Astrocyte of the hippocampus (primary cell): ENCODE measurements at places on chromosomes 3 and 15.
A peak's percentile ranks its signal among the peaks of the same experiment; 100 is the strongest.

DNA sequence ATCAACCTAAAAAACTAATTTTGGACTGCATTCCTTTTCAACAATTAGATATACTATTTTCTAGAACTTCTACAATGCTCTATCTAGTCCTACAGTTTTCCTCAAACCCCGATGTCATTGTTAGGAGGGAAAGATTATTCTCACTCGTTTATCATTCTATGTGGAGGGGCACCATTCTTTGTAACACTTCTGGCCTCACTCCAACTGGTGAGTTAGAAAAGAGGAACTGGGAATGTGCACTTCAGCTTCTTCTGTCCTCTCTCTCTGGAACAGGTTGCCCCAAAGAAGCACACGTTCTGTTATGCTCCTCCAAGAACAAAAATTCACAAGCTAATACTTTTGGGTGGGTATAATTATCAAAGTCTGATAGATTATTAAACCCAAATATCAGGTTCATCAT, 137.9 kb downstream of the UACA start:
- DNase-seq = no peak

DNA sequence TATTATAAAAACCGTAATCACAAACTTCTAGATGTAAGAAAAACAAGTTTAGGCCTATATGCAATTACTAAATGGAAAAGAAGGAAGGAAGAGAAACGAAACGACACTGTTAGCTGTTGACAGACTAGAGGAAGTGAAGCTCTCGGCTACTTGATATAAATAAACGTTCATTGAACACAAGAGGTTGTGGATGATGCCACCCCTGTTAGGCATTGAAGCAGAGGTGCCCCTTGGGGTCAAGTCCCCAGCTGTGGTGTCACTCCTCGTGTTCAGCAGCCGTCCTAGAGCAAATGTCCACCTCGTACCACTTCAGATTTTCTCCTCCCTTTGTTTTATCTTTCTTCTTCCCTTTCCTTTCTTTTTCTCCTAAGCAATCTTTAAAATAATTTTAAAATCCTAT, 146.5 kb upstream of the UBE2E1 start:
- DNase-seq = no peak

GRCh38 chr3:35675206-35675605, 35.9 kb downstream of the ARPP21 start:
- DNase-seq = peak; percentile 34

DNA sequence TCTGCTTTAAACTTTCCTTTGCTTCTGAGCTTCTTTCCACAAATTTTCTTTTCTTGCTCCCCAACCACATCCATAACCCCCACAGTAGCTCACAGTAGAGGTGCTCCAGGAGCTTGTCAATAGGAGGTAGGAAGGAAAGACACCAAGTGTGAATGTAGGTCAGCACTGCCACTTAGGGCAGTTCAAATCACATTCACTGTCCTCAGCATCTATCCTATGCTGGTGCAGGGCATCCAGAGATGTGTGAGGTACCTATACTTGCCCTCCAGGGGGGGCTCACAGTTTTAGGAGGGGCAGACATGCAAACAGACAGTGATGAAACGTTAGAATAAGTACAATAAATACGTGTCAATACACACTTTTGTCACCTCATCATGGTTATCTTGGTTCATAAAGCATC, 1.5 kb upstream of the SPSB4 start:
- no peak for DNase-seq

GRCh38 chr3:140006331-140006730, 71.3 kb downstream of the CLSTN2 start:
- DNase-seq = no peak

GRCh38 chr3:120597445-120598049, 1.4 kb downstream of the NDUFB4 start:
- DNase-seq = no peak

- DNase-seq = no peak
These were observed 17.9 kb downstream of the CCDC12 start for GRCh38 chr3:46958467-46959160.

- DNase-seq = no peak
These were observed 4.6 kb upstream of the AMOTL2 start for GRCh38 chr3:134378818-134379217.
